Memory B cell (primary cell): ENCODE measurements at places on chromosomes 5 and 9.

DNA sequence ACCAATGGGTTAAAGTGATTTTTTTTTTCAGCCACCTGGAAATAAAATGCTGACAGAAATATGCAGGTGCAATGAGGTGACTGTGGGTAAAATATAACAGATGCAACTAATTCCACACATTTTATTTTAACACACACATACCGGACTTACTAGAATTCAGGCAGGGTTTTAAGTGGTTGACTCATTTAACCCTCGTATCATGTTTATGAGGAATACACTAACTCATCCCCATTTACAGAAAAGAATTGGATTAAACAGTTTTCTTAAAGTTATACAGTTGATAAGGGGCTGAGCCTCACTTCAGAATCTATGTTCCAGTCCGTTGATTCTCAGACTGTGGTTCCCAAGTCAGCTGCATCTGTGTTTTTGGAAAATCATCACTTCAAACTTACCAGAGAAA is 207.5 kb downstream of the CHSY3 start:
- DNase-seq = no peak

DNA sequence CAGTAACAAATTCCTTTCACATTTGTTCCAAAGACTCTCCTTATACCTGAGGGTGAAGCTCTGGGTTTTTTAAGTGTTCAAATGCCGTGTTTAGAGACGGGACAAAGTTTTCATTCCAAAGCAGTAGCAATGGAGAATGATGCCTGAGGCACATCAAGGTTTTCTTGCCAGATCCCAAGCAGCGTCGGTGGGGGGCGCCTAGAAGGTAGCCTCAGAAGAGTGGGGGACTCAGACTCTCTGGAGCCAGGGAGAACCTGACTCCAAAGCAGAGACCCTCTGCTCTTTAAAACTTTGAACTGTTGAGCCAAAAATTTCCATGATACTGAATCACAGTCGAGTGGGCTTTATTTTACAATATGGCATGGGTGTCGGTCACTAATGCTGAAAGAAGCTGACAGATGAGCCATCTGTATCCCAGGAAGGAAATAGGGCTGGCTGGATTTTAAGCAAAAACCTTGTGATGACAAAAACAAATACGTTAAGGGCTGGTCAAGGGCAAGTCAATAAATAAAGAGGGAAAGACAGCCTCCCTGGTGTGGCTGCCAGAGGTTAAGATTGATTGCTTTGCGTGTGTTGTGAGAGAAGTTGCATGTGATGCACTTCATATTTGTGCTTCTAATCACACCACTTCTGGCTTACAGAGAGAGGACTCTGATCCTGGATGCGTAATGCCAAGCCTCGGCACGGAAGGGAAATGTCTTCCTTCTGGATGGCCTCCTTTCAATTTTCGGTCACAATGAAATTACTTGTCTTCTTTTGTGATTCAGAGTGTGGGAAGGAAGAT is 161.1 kb upstream of the EFNA5 start:
- no peak for DNase-seq

GRCh38 chr5:149072376-149072775 is 9.5 kb upstream of the SH3TC2 start:
- DNase-seq = no peak

- DNase-seq = no peak
Measured at GRCh38 chr5:96901384-96901783, 25.1 kb downstream of the ERAP2 start.

DNA sequence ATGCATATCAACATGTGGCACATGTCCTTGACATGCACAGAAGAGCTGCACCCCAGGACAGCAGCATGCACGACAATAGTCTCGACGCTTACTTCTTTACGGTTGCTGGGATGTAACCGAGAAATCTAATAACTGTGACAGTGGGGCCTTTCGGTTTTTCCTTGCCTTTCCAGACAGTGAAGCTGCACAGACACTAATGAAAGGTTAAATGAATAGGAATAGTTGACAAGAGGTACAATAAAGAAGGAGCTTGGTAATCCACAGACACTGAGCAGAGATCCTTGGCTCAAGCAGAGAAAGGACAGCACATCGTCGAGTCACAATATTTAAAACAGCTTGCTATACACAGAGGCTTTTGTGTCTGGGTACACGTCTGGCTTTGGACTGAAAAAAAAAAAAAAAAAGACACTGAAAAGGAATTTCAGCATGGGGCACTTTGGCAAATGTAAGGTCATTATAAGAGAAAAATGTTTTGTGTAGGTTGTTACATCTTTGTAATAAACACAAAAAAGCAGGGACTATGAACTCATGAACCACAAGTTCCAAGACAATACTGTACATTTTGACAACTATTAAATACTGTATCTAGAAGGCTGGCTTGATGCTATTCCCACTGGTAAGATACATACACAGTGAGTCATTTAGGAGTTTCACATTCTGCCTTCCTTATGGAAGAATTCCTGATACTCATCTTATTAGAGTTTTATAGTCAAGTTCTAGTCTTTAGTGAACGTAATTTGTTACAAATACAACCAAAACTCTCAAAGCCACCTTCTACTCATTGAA is 5.6 kb downstream of the BNC2 start:
- no peak for DNase-seq

GRCh38 chr9:116163293-116164055 is 9.9 kb downstream of the PAPPA start:
- no peak for DNase-seq

GRCh38 chr5:128097224-128097623 is 13.7 kb downstream of the SLC12A2 start:
- no peak for DNase-seq

GRCh38 chr9:130995086-130996011 is 13.6 kb upstream of the LAMC3 start:
- DNase-seq = no peak

DNA sequence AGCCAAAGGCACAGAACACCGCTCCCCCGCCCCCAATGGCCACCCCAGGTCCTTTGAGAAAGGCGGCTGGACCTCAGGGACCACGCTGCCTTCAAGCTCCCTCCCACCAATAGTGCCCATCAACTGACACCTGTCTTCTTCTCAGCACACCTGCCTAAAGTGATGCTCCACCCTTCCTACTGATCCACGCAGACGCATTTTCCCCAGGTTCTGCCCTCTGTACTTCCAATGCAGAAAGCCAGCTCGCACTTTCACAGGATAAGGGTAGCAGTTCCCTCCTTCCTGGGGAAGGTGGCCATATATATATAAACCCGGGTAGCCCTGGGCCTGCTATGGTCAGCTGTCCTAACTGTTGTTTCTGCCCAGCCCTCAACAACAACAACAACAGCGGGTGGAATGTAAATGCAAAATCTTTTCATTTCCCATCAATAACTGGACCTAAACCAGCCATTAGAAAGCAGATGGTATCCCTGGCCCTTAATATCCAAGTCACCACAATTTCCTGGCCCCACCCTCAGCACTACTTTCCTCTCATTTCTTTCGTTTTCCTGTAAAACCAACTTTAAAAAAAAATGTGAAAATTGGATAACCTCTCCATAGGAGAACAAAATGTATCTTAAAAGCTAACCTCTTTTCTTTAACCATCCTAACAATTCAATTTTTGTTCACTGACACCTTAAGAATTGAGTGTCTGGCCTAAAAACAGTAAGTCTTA is 1.7 kb downstream of the GOLM1 start:
- DNase-seq = no peak

- DNase-seq = no peak
Measured at GRCh38 chr5:15914638-15915037, 265.0 kb downstream of the MARCHF11 start.

GRCh38 chr5:135950611-135951010 is 4.2 kb downstream of the LECT2 start:
- DNase-seq = no peak

DNA sequence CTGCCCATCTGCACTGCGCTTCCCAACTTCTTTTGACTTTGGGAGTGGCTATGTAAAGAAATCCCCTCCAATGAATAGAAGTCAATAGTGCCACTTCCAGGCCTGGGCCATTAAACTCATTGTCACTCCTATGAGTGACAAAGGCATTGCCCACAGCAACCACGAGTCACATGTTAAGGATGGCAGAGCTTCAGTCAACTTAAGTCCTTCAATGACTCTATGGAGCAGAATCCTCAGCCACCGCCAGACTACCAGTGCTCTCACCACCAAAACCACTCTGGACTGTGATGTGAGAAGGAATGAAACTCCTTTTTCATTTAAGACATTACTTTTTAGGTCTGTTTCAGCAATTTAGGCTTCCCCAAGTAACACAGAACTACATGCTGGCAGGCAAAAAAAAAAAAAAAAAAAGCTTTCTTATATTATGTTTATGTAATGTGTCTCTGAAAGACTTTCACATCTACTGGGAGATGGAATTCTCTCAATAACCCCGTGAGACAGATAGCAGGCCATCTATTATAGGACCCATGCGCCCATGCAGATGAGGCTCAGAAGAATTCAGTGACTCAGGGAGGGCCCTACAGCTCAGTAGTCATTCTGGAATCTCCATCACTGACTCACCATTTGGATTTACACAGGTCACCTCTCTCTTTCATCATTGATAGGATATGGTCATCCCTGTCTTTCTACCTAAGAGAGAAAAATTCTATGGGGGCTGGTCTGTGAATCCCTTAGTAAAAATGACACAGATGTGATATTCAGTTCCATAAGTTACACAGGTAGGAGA is 180.5 kb downstream of the CEMIP2 start:
- DNase-seq = no peak

DNA sequence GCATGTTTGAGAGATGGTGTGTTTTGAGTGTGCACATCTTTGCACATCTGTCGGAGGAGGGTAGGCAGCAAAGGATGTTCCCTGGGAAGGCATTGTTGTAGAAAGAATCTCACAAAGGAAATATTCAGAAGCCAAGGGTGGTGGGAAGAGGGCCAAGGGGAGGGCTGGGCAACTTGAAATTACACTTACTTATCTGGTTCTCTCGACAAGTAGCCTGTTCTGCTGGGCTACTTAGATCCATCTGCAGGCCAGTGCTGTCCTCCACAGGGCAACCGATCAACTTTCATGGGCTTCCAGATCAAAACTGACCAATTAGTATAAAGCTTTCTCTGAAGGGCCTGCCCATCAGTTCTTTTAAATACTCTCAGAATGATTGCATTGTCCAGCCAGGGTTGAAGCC is 495.2 kb downstream of the GADD45G start:
- DNase-seq = no peak

GRCh38 chr5:10666531-10667299 is 94.3 kb downstream of the DAP start:
- no peak for DNase-seq

DNA sequence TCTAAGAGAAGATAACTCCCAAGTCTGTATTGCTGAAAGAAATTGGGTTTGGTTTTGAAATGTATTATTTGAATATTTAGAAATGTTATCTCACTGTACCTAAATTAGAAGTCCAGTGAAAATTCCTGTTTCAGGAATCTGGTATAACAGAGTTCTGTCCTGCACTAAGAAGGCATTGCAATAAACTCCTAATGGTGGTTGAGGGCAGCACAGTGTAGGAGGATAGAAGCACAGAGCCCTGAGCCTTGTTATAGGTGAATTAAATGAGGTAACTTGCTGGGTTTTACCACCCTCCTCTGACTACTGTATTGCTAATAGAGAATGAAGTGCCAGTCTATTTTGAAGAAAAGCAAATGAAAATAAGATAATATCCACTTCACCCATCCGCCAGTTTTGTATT is 143.4 kb downstream of the CD180 start:
- no peak for DNase-seq

DNA sequence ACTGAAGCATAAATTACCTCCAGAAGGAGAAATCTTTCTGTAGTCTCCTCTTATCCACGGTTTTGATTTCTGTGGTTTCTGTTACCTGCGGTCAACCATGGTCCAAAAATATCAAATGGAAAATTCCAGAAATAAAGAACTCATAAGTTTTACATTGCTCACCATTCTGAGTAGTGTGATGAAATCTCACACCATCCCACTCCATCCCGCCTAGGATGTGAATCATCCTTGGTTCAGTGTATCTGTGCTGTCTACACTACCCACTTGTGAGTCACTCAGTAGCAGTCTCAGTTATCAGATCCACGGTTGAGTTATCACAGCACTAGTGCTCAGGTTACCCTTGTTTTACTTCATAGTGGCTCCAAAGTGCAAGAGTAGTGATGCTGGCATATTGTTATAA is 371.2 kb downstream of the NFIB start:
- DNase-seq = no peak

- no peak for DNase-seq
Measured at GRCh38 chr9:129834489-129835127, 467 bp downstream of the C9orf78 start.

GRCh38 chr9:83024506-83025125 is 38.3 kb downstream of the RASEF start:
- no peak for DNase-seq

DNA sequence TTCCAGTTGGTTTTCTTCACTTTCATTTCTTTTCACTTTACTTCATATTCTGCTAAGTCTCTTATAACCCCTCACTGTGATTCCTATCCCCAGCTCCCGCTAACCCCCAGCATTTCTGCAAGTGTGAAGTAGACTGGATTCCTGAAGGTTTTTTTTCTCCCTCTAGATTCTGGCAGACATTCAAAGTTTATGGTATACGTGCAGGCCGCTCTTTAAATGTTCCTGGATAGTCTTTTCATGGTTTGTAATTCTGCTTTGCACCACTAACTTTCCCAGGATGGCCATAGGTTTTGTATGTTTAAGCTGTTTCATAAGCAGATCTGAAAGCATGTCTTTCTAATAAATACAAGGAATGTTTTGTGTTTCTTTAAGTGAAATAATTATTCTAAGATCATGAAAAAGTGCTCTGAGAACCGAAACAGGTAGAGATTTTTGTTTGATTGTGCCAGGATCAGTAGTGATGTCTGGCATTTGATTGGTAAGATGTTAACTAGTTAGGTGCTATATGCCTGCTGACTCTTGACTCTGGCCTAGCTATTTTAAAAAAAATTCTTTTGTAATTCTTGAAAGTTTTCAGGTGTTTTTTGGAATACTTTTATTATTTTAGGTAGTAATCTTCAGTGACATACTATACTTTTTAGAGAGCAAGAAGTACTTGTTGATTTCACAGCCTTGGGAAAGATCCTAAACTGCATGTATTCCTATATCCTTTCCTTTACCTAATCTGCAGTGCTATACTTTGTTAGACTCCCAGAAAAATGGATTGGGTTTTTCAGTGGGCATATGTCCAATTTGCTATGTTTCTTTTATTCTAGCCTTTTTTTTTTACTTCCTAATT is 29.7 kb downstream of the CNOT6 start:
- no peak for DNase-seq
